ENCODE measurements at places on chromosomes 11 and 22. TPM values are rescaled to one million over a fixed set of nuclear protein-coding genes. Genes with fewer than 3 reads are reported as not detected.

Gene P4HA3
- total RNA-seq: not detected

Gene ELF5
- 1.2 TPM for total RNA-seq

DNA sequence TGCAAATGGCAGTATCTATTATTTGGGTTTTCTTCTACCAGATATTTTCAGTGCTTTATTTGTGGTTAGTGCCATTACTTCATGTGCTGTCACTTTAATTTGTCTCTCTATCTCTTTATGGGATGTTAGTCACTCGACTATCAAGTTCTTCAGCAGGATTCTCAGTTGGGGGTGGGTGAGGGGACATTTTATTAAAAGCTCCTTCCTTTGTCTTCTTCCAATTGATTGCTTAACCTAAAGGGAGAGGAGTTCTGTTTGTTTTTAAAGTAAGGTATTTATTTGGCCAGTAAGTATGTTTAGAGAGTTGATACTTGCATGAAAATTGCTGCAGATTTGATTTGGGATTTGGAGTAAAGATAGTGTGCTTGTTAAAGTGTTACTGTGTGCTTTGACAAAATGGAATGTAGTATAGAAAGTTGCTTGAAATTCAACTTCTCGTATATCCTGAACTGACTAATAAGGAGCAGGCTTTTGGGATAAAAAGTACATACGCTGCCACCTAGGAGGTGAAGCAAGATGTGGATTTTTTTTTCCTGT, 10.3 kb downstream of the YAP1 start:
- DNase-seq: no peak

DNA sequence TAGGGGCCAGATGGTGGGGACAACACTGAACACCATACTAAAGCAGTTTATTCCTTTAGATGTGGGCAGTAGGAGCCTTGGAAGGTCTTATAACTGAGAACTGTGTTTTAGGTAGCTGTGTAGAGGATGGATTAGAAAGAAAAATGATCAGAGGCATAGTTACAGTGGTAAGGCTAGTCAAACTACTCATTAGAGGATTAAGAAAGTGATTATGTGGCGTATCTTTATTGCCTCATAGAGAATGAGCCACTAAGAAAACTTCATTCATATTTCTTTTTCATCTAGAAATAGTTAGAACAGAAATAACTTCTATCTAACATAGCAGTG, 155.8 kb upstream of the RASSF10 start:
- DNase-seq: no peak

DNA sequence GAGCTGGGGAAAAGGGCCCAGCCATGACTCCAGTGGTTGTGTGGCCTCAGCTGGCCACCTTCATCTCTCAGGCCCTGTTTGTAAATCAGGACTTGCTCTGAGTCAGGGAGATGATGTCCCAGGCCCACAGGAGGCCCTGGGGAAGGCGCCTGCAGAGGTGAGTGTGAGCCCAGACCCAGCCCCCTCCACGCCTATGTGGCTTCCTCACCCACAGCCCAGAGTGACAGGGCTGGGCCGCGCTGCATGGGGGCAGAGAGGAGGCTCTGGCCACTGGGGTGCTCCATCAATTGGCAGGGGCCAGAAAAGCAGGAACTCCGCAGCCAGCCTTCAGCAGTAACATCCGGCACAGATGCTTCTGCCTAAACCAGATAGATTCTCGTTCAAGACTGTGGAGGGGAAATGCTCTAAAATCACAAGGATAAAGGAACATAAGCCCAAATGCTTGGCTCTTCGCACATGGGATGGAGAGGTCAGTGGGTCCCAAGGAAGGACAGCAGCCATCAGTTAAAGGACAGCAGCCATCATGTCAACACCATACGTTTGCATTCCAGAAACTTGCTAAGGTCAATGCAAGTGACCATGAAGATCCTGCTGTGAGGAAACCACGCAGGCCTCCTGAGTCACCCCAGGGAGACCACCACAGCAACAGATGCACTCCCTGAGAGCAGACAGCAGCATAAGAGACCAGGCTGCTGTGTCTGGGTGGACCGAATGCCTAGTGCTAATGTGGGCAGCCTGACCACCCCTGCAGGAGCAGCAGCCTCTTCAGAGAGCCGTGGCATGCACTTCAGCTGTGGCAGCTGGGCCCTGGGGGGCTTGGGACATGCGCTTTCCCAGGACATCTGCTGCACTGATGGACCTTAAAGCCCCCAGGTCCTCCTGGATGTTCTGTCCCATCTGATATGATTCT, 28.3 kb downstream of the OSBPL5 start:
- no peak for DNase-seq

DNA sequence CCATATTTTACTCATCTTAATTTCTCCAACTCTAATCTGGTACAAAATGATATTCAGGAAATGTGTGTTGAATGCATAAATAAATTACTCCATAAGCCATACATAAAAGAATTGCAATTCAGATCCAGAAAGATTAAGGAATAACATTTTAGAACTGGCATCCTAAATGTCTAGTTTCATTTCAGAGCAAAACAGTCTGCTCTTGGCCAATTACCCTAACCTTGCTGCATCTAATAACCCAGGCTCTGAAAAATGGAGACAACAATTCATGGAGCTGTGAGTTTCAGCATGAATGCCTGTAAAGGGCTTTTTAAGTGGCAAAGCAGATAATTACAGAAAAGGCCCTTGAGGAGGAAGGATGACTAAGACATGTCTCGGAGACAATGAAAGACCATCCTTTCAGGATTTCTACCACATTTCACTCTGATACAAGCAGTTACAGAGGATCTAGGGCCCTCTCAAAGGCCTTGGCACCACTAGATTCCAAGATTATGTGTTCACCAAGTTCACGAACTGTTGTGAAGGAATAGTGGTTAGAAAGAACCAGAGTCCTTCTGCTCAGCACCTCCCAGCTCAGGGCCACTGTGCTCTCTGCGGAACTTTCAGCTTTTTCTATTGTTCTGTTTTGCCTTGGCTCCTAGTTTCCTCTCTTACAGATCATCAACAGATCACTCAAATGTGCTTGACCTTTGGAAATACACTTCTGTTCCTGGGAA, 157.6 kb upstream of the BLID start:
- no peak for DNase-seq
